Activated CD4-positive, alpha-beta T cell treated with anti-CD3 and anti-CD28 coated beads, Interleukin-2, amount 10 ng/mL, durations not matched to agents 7 days and 5 days (primary cell): ENCODE measurements at places on chromosomes 6 and 20. TPM values are rescaled to one million over a fixed set of nuclear protein-coding genes. Genes with fewer than 3 reads are reported as not detected.

Gene SIRT5
- 14.3 TPM for total RNA-seq

GRCh38 chr20:60365882-60366281, 407.7 kb downstream of the CDH26 start:
- DNase-seq: no peak
- H3K4me3 ChIP-seq: no peak overlapping the region
- no peaks in the 10 kb centered on the region for H3K4me1 ChIP-seq
- H3K27me3 ChIP-seq: no peaks in the 10 kb centered on the region
- H3K36me3 ChIP-seq: no peaks in the 10 kb centered on the region
- no peak overlapping the region for H3K27ac ChIP-seq

Gene MYL9
- total RNA-seq: 0.25 TPM

- H3K36me3 ChIP-seq: no peaks in the 10 kb centered on the region
- no peak overlapping the region for H3K27ac ChIP-seq
- no peak overlapping the region for H3K4me3 ChIP-seq
- H3K4me1 ChIP-seq: no peaks in the 10 kb centered on the region
- H3K27me3 ChIP-seq: no peaks in the 10 kb centered on the region
Observed at GRCh38 chr6:66264376-66264775, 557.4 kb upstream of the EYS start.

DNA sequence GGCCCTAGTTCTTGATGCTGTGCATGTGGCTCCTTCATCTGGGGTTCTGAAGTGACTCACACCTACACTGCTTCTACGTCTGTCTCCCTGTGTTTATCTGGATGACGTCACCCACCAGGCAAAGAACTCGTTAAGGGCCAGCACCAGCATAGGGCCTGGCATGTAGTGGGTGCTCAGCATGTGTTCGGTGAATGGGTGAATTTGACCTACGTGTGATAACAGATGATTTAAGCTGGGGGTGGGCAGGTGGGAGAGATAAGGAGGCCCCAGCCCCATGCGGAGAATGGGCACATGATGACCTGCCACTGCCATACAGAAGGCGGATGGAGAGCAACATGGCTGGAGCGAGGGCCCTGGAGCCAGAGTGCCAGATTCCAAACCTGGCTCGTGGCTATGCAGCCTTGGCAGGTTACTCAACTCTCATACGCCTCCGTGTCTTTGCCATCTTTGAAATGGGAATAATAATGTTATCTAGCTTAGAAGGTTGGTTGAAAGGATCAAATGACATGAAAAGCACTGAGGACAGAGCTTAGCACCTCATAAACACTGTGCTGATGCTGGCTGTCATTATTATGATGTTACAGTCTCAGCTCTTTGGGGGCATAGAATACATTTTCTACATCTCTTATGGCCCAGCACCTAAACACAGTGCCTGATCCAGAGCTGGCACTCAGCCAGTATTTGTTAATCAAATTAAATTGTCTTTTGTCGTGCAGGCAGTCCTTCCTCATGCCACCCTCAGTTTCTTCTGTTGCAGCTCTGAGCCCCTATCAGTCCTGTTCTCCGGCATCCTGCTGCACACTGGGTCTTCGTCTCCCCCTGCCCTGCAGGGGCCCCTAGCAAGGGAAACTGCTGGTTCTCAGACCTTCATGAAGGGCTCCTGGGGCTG, 39.6 kb downstream of the VEGFA start:
- H3K36me3 ChIP-seq: no peaks in the 10 kb centered on the region
- peaks cover 9% of the 10 kb centered on the region for H3K4me1 ChIP-seq
- H3K27me3 ChIP-seq: peaks cover 4% of the 10 kb centered on the region
- H3K27ac ChIP-seq: no peak overlapping the region

- H3K4me3 ChIP-seq: peak overlapping the region; percentile 99
- peak; percentile 91 for DNase-seq
- H3K4me1 ChIP-seq: peaks cover 53% of the 10 kb centered on the region
- peaks cover 47% of the 10 kb centered on the region for H3K36me3 ChIP-seq
Observed at GRCh38 chr6:33312361-33313104, 1.3 kb downstream of the TAPBP start.

GRCh38 chr6:26158581-26159356, 71.5 kb downstream of the HFE start:
- H3K36me3 ChIP-seq: peaks cover 21% of the 10 kb centered on the region
- H3K27ac ChIP-seq: peak overlapping the region; percentile 97
- peak overlapping the region; percentile 92 for H3K4me3 ChIP-seq
- H3K27me3 ChIP-seq: peaks cover 3% of the 10 kb centered on the region

GRCh38 chr6:148249679-148250375, 92.8 kb upstream of the SASH1 start:
- H3K27ac ChIP-seq: no peak overlapping the region
- no peaks in the 10 kb centered on the region for H3K36me3 ChIP-seq
- no peak for DNase-seq
- H3K4me1 ChIP-seq: no peaks in the 10 kb centered on the region

- peak overlapping the region; percentile 34 for H3K27ac ChIP-seq
- peaks cover 85% of the 10 kb centered on the region for H3K36me3 ChIP-seq
- peaks cover 34% of the 10 kb centered on the region for H3K4me1 ChIP-seq
- H3K27me3 ChIP-seq: no peaks in the 10 kb centered on the region
- no peak for DNase-seq
Observed at GRCh38 chr6:158780988-158781691, 38.0 kb downstream of the EZR start.
